ENCODE measurements at places on chromosomes 12 and 14. TPM values are rescaled to one million over a fixed set of nuclear protein-coding genes. Genes with fewer than 3 reads are reported as not detected.

CABP1 gene
- total RNA-seq = 5.2 TPM

ACACB gene
- total RNA-seq = 14.5 TPM

NR4A1 gene
- 13.4 TPM for total RNA-seq

ADAM20 gene
- 2.1 TPM for total RNA-seq

PLCZ1 gene
- total RNA-seq = not detected

NCAPD2 gene
- 217 TPM for total RNA-seq

RNASE1 gene
- 0.56 TPM for total RNA-seq

COX8C gene
- total RNA-seq = not detected

IGF1 gene
- total RNA-seq = not detected

LHX5 gene
- not detected for total RNA-seq

DNA sequence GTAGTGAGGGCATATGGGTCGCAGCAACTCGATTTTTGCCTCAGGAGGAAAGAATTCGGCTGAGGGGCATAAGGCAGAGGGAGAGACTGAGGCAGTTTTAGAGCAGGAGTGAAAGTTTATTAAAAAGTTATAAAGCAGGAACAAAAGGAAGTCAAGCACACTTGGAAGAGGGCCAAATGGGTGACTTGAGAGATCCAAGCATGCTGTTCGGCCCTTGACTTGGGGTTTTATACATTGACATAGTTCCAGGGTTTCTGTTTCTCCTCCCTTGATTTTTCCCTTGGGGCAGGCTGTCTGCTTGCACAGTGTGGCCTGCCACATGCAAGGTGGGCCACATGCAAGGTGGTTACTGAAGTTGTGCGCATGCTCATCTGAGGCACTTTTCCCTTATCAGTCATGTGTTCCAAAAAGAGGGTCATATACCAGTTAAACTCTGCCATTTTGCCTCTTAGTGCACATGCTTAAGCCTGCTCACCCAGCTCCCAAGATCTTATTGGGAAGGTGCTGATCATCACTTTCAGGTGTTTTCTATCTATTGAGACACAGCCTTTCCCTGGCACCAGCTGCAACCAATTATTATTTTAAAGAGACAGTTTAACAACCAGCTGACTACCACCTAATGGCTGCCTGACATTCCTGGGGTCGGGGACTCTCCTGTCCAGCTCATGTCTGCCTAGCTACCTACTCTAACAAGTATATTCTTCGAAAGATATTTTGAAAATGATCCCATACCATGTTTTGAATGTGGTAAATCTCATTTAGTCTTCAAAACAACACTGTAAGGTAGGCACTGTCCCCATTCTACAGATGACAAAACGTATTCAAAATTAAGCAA lies 19.9 kb downstream of the PTGER2 start:
- peak; percentile 27 for DNase-seq

GRCh38 chr12:109523071-109523470 lies 45.6 kb downstream of the UBE3B start:
- DNase-seq = no peak

GRCh38 chr12:45575417-45575816 lies 154.1 kb upstream of the ARID2 start:
- DNase-seq = no peak

DNA sequence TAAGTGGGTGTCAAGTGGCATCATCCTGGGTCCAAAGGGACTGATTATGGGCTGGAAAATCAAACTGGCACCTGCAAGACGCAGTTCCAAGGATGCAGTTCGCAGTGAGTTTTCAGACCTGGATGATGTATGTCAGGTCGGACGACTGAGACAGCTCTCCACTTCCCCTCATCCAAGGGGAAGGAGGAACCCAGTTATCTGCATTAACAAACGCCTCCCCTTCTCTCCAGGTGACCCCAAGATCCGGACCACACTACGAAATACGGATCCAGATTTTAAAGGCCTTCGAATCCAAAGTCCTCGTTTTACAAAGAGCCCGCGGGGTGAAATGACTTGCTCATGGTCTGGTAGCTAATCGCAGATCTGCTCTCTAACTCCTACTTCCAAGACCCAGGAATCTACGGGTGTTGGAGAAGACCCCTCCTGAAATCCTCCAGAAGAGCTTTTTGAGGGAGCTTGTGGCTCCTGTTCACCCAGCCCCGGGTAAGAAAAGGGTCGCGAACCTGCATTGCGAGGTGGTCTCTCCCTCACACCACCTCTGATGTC lies 460 bp upstream of the SYNE2 start:
- peak; percentile 81 for DNase-seq

DNA sequence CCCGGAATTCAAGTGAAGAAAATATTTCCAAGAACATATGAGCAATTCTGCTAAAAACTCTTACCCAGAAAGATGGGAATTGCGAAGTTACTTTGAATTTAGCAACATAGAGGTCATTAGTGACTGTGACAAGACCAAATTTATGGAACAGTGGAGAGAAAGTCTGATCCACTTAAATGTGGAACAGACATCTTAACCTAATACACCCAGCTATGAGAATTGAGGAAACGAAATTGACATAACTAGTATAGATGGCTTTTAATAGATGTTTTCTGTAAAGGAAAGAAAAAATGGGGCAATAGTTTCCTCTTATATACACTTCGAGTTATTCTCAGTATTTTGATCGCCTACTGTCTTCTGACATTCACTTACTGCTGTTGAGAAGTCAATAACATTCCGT lies 4.6 kb downstream of the OVCH1 start:
- DNase-seq = no peak

DNA sequence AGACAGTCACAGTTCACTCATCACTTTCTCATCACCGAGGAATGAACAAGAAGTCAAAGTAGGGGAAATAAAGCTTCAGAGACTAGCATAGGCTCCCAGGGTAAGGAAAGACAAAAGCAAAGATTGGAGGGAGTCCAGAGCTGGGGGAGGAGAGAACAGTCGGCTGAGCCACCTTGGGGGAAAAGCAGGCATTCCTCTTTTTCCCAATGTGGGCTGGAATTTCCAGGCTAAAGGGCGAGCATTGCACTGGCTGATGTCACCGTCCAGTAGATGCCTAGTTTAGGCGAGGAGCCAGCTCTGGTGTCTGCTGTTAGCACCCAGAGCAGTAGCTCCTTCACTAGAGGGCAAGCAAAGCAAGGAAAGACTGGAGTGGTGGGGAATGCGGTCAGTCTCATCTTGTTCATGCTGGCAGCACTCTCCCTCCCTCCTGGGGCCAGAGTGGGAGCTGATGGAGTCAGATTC lies 8.5 kb upstream of the KRT75 start:
- DNase-seq = peak; percentile 62

- peak; percentile 68 for DNase-seq
Measured at GRCh38 chr12:104825408-104825807, 132.7 kb downstream of the SLC41A2 start.

- DNase-seq = no peak
Measured at GRCh38 chr12:28456934-28457710, 266.9 kb downstream of the CCDC91 start.

GRCh38 chr12:264269-264668 lies 1.6 kb upstream of the SLC6A13 start:
- no peak for DNase-seq

- DNase-seq = no peak
Measured at GRCh38 chr12:110957652-110958051, 37.3 kb upstream of the MYL2 start.

DNA sequence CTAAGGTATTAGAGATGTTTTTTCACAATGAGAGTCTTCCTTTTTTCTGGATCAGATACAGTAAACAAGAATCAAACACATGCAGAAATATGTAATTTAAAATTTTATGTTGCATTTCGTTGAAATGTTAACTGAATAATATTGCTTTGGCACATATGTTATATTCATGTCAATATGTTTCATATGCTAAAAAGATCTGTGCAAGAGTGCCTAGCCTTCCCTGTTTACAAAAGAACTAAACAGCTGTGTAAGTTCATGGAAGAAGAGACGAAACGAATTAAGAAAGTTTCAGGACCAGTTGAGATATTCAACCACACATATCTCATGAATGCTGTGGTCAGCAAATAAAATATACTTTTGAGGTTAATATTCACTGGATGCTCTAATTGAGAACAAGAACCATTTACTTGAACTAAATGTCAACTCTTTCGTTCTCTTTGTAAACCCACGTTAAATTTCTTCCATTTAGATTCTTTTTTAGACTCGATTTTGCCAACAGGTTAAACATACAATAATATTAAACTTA lies 289.5 kb downstream of the FOXG1 start:
- no peak for DNase-seq

- DNase-seq = no peak
Measured at GRCh38 chr14:65098586-65098985, 3.7 kb downstream of the MAX start.

GRCh38 chr12:26327975-26328644 lies 132.7 kb downstream of the SSPN start:
- DNase-seq = no peak

GRCh38 chr12:642633-643474 lies 20.4 kb downstream of the NINJ2 start:
- peak; percentile 83 for DNase-seq

- DNase-seq = no peak
Measured at GRCh38 chr14:58633831-58634230, 3.9 kb upstream of the DACT1 start.

- no peak for DNase-seq
Measured at GRCh38 chr12:31759632-31760459, 31.0 kb upstream of the AMN1 start.

DNA sequence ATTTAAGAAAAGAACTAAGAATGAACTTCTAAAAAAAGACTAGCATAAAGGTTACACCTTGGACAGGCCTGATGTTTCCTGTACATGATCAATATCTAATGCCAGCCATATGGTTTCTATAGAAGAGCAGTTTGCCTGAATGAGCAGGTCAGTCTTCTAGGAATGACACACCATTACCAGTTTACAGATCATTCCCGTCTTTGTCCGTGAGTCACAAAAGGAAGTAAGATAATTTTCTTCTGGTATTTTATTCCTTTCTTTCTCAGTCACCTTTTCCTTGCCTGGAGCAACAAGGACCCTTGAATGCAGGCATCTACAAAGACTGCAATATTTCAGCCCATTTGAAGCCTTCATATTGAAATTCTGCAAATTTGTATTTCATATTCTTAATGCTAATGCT lies 44.6 kb upstream of the CNTN1 start:
- no peak for DNase-seq

DNA sequence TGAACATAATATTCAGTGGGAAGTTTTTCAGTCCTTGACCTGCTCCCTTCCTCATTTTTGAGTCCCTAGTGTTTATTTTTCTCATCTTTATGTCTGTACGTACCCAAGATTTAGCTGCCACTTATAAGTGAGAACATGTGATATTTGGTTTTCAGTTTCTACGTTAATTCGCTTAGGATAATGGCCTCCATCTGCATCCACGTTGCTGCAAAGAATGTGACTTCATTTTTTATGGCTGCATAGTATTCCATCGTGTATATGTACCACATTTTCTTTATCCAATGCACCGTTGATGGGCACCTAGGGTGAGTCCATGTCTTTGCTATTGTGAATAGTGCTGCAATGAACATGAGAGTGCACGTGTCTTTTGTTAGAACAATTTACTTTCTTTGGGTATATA lies 30.3 kb downstream of the MIA2 start:
- DNase-seq = no peak

DNA sequence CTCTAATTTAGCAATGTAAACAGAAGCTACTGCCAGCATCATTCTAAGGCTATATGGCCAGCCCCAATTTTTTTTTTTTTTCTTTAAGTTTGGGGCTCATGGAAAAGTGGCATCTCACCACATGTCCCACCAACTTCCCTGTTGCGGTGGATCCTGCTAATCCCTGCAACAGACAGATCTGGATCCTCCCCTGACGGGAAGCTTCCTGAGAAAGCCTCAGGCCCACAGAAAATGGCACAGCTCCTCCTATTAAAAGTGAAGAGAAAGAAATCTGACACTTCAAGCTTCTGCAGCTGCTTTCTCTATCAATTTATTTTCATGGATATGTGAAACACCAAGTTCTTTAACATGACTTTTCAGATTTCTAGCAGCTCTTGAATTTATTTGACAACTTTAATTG lies 433.8 kb upstream of the DCN start:
- no peak for DNase-seq

- no peak for DNase-seq
Measured at GRCh38 chr12:119696943-119697342, 29.0 kb downstream of the PRKAB1 start.

DNA sequence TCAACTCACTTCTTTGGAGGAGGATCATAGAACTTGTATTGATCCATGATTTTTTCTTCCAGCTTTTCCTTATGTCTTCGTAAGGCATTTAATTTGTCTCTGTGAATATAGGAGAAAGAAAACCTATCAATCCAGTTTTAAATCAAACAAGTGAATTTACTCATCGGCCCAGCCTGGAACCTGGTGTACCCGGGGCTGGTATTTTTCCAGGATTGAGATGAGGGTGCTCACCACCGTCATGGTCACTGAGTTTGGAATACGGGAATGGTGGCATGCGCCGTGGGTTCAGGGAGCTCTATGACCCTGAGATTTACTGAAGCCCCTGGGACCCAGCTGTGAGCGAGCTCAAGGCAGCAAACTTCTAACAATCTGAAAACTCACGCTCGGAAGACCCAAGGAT lies 46.5 kb upstream of the GPR68 start:
- no peak for DNase-seq

DNA sequence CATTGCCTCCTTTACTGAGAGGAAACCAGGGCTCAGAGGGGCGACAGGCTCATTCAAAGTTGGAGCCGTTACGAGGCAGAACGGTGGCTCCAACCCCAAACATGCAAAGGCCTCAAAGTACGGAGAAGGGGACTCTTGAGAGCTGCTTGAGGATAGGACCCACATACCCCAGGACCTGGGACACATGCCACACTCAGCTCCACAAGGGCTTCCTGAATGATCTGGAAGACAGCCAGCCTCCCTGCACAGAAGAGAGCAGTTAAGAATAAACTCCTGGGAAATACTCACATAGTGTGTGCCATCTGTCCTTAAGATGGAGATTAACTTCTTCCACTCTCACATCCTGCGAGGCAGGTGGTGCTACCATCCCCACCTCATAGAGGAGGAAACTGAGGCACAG lies 26.6 kb upstream of the NXPH4 start:
- DNase-seq = no peak

GRCh38 chr12:75996861-75997447 lies 34.6 kb downstream of the PHLDA1 start:
- DNase-seq = no peak

DNA sequence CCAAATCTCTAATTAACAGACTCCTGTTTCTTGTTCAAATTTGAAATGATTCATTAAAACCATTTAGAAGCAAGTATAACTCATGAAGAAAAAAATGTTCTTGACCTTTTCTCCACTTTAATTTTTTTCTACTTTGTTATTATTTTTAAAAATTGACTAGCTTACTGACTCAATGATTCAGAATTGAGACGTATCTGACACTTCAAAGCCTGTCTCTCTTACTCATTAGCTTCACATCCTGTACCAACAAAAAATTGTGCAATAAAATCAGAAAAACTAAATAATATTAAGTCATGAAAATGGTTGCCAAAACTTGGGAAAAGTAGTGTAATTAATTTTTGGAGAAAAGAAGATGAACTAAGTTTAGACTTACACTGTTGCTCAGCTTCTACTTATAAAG lies 331.2 kb downstream of the SLC16A7 start:
- no peak for DNase-seq
